Endothelial cell (in vitro differentiated cells): ENCODE measurements at places on chromosomes 7 and 10.

GRCh38 chr7:142557971-142558582, 191.2 kb upstream of the PRSS1 start:
- DNase-seq, result peak; percentile 62

- DNase-seq, result no peak
Observed at GRCh38 chr10:110527731-110528171, 30.0 kb downstream of the DUSP5 start.

DNA sequence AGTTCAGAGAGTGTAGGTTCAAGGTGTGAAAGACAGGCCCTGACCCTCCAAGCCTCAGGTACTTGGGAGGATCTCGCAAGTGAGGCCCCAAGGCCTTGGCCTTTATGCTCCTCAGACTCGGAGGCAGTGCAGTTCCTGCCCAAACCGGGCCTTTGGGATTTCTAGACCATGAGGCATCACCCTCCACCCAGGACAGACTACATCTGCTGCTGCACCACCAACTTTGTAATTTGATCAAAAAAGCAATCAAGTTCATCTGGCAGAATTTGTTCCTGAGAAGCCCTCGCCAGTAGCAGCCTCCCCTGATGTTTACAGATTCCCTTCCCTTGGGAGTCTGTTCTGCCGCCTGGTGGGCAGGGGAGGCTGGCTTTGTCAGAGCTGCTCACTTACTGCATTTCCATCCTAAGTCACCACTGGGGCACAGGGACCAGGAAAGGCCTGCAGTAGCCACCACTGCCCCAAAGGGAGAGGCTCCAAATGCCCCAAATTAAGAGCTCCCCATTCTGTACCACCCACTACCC, 2.1 kb downstream of the CAMK2G start:
- DNase-seq, result no peak

GRCh38 chr7:148723166-148723559, 24.5 kb downstream of the CUL1 start:
- DNase-seq, result no peak

DNA sequence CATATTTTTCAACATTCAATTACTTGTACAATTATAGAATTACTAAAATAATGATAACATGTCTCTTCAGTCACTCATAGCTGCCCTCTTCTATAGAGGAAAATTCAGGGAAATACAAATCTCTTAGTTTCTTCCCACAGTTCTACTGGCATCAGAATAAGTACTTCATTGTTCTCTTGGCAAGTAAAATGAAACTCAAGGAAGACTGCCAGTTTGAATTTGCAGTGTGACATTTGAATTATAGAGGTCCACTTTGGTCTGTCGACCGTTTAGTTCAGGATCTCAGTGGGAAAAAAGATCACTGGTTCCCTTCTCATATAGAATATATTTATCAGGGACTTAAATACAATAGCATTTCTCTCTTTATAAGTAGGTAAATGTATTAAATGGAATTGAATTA, 114.5 kb downstream of the PON1 start:
- no peak for DNase-seq

- DNase-seq, result no peak
Observed at GRCh38 chr7:149717481-149717880, 55.9 kb downstream of the ZNF467 start.

- peak; percentile 68 for DNase-seq
Observed at GRCh38 chr10:60943316-60944057, 498 bp downstream of the RHOBTB1 start.

GRCh38 chr10:84026821-84027257, 112.5 kb upstream of the GHITM start:
- DNase-seq, result peak; percentile 55

DNA sequence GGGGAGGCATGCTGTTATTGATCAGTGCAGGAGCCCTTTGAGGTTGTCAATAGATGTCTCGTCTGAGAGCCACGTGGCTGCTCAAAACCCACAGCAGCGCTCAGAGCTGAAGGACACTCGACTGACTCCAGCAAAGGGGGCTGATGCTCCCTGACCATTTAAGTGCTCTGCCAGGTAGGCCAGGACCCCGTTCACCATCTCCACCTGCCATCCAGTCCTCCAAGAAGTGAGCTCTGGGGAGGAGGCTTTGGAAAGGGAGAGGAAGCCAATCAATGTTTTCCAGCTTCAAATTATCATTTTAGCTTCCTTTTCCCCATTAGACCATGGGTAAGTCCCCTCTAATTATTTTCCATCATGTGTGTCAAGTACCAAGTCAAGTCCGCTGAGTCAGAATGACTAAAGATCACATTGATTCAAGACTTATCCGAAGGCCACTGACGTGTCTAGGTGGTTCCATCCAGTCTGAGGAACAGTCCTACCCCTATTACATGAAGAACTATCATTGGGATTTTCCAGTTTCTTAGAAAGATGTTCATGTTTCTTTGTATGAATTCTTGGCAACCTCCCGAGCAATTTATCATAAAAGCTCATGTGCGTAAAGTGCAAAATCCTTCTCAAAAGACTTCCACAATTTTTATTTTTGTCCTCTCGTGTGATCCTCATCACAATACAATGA, 302.6 kb upstream of the LYZL1 start:
- DNase-seq, result no peak

- DNase-seq, result no peak
Observed at GRCh38 chr10:33032654-33033151, 74.7 kb upstream of the ITGB1 start.

DNA sequence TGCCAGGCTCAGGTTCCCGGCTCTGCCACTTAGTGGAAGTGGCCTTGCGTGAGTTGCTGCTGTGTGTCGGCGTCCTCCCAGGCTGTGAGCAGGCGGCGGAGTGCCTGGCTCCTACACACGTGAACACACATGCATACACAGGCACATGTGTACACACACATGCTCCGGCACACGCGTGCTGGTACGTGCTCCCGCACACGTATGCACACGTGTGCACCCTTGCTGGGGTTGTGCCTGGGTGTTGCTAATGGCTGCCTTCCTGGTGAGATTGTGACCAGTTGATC, 107.6 kb downstream of the INPP5A start:
- DNase-seq, result no peak

GRCh38 chr7:149869291-149869650, 4.5 kb upstream of the ATP6V0E2 start:
- DNase-seq, result no peak

GRCh38 chr10:13997650-13998049, 333.1 kb downstream of the FRMD4A start:
- DNase-seq, result no peak

- DNase-seq, result no peak
Observed at GRCh38 chr10:130493021-130493420, 356.8 kb downstream of the GLRX3 start.

DNA sequence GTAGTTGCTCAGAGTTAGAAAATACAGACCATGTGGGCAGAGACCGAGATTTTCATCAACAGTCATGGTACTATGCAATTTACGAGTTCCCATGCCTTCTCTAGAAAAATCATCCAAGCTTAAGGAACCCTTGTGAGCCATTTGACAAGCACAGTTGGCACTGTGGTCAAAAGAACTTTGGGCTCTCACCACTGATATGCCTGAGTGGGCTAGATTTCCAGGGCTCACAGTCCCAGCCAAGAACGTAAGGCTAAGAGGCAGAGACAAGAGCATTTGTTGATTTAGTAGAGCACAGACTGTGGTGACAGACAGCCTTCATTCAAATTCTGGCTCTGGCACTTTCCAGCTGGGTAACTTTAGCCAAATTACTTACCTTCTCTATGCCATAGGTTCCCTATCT, 407.0 kb downstream of the SORCS1 start:
- no peak for DNase-seq

- peak; percentile 53 for DNase-seq
Observed at GRCh38 chr10:95741807-95742467, 14.0 kb upstream of the ENTPD1 start.

DNA sequence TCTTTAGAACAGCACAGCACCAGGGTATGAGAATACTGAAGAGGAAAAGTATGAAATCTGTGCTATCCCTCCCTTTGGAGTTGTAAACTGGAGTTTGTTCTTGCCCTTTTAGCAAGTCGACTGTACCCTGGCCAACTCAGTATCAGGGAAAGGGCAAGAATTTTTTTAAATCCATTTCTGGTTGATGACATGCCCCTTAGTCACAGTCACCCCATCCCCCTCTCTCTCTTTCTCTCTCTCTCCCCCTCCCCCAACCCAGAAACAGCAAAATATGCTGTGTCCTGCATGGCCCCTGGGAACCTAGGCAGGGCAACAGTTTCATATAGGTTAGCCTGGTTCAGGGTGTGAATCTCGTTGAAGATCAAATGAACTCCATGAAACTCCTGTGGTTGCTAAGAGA, 177.7 kb upstream of the ADO start:
- no peak for DNase-seq

DNA sequence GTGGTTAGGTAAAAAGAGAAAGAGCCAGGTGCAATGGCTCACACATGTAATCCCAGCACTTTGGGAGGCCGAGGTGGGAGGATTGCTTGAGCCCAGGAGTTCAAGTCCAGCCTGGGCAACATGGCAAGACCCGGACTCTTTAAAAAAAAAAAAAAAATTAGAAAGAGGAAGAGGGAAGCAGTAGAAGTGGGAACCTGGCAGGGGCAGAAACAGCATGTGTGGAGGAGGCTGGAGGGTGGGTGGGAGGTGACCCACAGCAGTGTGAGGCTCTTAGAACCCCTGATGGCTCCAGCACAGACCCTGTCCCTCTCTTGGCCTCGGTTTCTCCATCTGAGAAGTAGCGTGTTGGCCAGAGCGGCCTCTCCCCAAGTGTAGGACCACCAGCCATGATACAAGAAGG, 4.9 kb upstream of the CCL24 start:
- DNase-seq, result no peak

DNA sequence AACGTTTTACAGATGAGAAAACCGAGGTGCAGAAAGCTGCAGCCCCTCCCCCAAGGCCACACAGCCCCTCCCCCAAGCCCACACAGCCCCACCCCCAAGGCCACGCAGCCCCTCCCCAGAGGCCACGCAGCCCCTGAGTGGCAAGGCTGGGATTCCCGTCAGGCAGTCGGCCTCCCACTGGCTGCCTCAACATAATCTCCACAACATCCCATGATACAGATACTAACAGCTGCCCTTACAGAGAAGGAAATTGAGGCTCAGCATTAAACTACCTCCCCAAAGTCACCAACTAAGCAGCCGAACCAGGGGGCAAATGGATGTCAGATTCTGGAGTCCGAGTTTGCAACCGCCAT, 15.9 kb downstream of the SH3PXD2A start:
- no peak for DNase-seq

DNA sequence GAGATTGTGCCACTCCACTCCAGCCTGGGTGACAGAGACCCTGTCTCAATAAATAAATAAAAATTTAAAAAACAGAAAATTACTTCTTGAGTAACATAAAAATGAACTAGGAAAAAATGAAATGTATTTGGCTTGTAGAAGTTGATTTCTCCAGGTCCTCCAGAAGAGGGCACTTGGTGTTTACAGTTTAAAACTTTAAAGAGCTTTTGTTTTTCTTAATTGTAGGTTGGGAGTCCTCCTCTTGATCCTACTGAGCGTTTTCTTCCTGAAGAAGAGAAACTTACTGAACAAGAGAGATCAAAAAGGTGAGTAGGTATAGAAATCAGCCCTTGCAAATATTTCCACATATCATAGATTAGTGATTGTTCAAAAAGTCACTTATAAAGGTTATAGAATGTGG, 16.2 kb downstream of the KIFBP start:
- DNase-seq, result no peak

GRCh38 chr7:73770002-73770859, at the start of gene CLDN3:
TSS of gene CLDN3 (minus strand) at chr7:73770270. CDS start at chr7:73770049, 221 bp downstream.
- peak; percentile 9 for DNase-seq

DNA sequence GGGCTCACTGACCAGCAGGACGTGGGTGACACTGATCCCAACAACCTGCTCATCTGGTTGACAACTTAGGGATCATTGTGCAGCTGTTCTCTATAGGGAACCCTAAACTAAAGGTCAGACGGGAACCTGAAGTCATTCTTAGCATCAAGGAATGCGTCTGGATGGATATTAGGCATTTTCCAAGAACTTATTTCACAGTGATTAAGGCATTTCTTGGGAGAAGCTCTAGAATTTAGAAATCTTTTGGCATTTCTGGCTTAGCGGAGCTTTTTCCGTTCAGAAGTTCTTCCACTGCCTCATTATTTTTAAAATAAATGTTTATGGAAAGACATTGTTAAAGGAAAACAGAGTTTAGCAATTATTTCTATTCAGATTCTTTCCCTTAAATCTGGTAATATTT, 303.3 kb upstream of the IGFBP3 start:
- no peak for DNase-seq

GRCh38 chr10:49598164-49598856, 11.8 kb upstream of the SLC18A3 start:
- no peak for DNase-seq

DNA sequence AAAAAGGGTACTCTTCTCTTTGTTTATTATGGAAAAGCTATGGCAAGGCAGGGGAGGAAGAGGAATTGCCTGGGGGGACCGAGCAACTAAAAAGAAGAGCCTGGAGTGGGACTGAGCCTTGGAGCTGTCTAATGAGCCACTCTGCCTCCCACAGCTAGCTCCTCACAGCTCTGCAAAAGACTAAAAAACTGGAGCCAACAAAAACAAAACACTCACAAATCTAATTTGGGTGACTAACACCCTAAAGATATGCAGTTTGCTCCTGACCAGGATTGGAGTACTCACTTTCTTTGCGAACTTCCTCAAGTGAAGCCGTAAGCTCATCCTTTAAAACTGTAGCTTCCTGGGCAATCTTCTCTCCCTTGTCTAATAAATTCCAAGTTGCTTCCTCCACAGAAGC, 89.4 kb downstream of the CTNNA3 start:
- no peak for DNase-seq

GRCh38 chr7:41581041-41581440, 121.8 kb downstream of the INHBA start:
- DNase-seq, result no peak

DNA sequence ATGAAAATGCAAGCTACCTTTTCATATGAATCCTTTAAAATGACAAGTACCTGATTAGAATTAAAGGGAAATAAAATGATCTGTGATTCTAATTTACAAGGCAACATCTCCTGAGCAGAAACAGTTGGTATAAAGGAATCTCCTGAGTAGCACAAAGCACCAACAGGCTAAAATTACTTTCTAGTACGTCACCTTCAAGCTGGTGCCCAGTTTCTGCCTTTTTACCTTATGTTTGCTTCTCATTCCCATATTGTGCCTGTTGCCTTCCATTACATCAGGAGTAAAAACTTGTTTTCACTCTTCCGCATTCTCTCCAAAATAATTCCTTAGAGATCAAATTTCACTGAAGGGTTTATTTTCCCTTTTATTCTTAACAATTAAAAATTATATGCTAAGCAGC, 587.1 kb upstream of the KCND2 start:
- no peak for DNase-seq

GRCh38 chr7:150742286-150742968, 5.2 kb downstream of the GIMAP5 start:
- no peak for DNase-seq
